Karpas-422 (cell line): ENCODE measurements at places on chromosomes 4 and X. TPM values are rescaled to one million over a fixed set of nuclear protein-coding genes. Genes with fewer than 3 reads are reported as not detected.

HSPA4L gene
- total RNA-seq: 0.40 and 1.9 TPM in 2 replicates

RAB41 gene
- total RNA-seq: not detected in 2 replicates

GRCh38 chr4:74159143-74159709, 1.3 kb downstream of the MTHFD2L start:
- no peak for DNase-seq
- H3K27me3 ChIP-seq: no peaks in the 10 kb centered on the region
- peaks cover 26% of the 10 kb centered on the region for H3K36me3 ChIP-seq
- H3K4me3 ChIP-seq: peak overlapping the region; percentile 72
- H3K27ac ChIP-seq: no peak overlapping the region
- peaks cover 17% of the 10 kb centered on the region for H3K4me1 ChIP-seq

DNA sequence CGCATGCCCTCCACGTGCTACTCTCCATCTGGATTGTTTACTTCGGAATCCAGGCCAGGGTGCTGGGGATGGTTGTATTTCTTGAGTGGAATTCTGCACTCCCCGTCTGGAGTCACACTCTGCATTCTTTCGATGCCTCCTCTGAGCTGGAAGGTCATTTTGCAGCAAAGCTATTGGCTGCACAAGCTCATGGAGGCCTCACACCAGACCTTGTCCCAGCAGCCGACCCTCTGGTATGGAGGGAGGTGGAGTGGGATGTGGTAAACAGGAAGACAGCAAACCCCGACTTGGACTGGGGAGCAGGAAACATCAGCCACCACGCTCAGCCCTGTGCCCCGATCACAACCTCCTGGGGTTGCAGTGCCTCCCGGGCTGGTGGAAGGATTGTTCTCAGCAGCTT, 225.3 kb upstream of the LNX1 start:
- H3K36me3 ChIP-seq: no peaks in the 10 kb centered on the region
- H3K4me3 ChIP-seq: no peak overlapping the region
- no peaks in the 10 kb centered on the region for H3K27me3 ChIP-seq
- H3K4me1 ChIP-seq: no peaks in the 10 kb centered on the region
- no peak overlapping the region for H3K27ac ChIP-seq

GRCh38 chrX:22053481-22053880, 21.4 kb downstream of the PHEX start:
- H3K36me3 ChIP-seq: no peaks in the 10 kb centered on the region
- no peak overlapping the region for H3K27ac ChIP-seq
- H3K27me3 ChIP-seq: no peaks in the 10 kb centered on the region
- no peaks in the 10 kb centered on the region; the same call in 1 of the 2 replicates for H3K4me1 ChIP-seq

DNA sequence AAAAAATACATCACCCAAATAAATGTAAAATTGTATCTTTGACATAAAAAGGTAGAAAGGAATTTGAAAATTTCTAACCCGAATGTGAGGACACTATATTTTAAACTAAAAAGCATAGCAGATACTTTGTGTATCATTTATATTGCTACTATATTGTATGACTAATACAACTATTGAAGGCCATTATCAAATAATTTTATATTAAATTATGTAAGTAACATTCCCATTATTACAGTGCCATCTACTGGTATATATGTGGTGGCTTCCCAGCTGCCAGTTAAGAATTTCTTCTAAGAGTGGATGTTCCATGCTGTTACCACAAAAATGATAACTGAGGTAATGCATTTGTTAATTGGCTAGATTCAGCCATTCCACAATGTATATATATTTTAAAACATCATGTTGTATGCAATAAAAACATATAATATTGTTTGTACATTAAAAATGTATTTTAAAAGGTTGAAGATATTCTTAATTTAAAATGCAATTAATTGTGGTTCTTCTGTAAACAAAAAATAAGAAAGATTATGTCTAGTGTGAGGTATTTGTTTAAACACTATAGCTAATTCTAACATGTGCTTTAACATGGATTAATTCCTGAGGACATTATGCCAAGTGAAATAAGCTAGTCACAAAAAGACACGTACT, 65.3 kb downstream of the EGF start:
- H3K4me1 ChIP-seq: peaks cover 8% of the 10 kb centered on the region
- H3K4me3 ChIP-seq: no peak overlapping the region
- H3K27ac ChIP-seq: no peak overlapping the region
- no peaks in the 10 kb centered on the region for H3K27me3 ChIP-seq

NUP62CL gene
- 18.3 and 21.2 TPM in 2 replicates for total RNA-seq

DNA sequence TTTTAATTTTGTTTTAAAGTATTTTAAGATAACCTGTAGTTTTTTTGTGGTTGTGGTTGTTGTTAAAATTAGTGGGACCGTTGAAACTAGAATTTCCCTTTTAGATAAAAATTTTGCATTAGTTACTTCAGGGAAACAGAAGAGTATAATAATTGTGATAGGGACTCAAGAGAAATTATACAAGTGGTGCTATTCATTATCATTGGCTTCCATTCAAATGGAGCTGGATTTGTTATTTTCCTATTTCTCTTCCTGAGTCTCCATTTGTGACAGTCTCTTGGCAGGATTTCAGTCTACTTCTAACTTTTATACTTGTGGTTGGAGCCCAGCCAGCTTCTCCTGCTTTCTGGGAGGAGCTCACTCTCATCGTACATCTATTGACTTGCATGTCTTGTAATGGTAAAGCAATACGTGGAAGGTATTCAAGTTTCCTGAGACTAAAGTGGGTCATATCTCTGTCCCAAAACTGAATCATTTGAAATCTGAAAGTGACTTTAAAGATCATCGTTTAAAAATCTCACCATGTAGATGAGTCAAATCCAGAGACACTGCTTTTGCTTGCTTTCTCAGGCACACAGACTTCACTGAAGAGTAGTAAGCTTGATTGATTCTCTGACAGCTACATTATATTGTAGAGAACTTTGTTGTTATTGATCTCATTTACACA, 155.8 kb downstream of the RPA4 start:
- no peaks in the 10 kb centered on the region for H3K4me1 ChIP-seq
- H3K27ac ChIP-seq: no peak overlapping the region
- H3K4me3 ChIP-seq: no peak overlapping the region
- H3K27me3 ChIP-seq: no peaks in the 10 kb centered on the region

CTAG1B gene
- not detected in 2 replicates for total RNA-seq

GRCh38 chrX:50643525-50644137, 170.4 kb downstream of the SHROOM4 start:
- no peaks in the 10 kb centered on the region for H3K36me3 ChIP-seq
- H3K27me3 ChIP-seq: no peaks in the 10 kb centered on the region
- H3K27ac ChIP-seq: no peak overlapping the region

GRCh38 chr4:103137446-103137827, 37.8 kb upstream of the BDH2 start:
- no peak overlapping the region for H3K4me3 ChIP-seq
- no peak overlapping the region for H3K27ac ChIP-seq
- H3K36me3 ChIP-seq: peaks cover 73% of the 10 kb centered on the region

HSD17B11 gene
- 4.7 and 31.0 TPM in 2 replicates for total RNA-seq
